ENCODE measurements at places on chromosomes 2 and 18.

DNA sequence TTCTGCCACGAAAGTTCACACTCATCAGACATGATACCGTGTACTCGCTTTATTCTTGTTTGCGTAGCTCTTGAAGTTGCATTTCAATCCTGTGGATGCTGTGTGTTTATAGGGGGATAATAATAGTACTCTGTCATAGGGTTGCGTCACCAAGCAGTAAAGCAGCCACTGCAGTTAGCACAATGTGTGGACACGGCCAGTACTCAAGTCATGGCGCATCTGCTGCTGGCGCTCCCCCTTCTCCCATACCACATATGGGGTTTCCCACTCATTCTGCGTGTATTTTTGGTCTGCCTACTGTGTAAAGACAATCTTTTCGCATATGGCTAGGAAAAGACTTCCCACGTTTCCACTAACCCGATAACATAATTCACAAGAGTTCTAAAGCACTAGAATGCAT, 2.1 kb upstream of the ZBTB14 start:
- no peak for DNase-seq

DNA sequence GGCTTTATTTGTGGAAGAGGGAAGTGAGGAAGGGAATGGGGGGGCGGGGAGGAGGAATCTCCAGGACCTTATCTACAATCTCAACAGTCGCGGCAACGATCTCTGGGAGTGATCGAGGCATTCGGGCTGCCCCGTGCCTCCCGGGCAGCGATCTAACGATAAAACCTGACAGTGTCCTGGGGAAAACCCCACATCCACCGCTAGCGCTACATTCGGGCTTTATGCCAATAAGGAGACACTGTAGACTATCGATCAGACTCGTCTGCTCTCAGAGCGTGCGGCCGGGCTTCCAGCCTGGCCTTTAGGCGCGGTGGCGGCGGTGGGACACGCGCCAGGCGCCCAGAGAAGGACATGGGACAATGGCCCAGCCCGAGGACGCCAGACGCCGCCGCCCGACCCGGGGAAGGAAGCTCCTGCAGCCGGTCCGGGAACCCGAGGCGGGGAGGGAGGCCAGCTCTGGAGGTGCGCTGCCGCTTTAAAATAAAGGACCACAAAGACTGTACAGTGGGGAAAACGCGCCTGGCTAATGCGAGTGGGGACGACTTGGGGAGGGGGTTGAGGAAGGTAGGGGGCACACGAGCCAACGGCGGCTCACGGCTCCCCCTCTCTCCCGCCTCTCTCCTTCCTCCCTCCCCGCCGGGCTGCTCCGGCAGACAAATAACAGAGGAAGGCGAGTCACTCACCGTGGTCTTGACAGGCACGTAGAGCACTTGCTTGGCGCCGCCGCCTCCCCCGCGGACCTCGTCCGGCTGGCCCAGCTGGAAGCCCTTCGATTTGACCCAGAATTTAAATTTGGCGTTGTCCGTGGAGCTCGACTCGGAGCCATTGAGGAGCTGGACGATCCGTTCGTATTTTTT, 2.2 kb downstream of the NOL4 start:
- DNase-seq = no peak

DNA sequence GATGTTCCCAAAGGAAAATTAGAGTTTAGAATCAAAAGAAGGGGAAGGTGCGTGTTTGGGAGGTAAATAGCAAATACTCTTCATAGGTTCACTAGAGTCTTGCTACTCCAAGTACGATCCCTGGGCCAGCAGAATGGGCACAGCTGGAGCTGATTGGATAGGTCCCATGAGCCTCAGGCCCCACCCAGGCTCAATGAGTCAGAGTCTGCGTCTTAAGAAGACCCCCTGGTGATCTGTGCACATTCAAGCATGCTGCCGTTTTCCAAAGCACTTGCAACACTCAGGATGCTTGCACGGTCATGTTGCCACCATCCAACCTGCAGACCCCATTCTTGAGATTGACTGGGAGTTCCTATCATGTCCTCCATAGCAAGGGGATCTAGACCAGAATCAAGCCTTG, 40.5 kb downstream of the ABCG8 start:
- DNase-seq = no peak

GRCh38 chr2:210224591-210224940, 681 bp downstream of the ACADL start:
- no peak for DNase-seq

All from stimulated activated CD8-positive, alpha-beta memory T cell treated with anti-CD3 and anti-CD28 coated beads, Interleukin-4, amount 100 ng/mL, for 1 hour (primary cell).